ENCODE measurements at places on chromosomes 1 and 21.

GRCh38 chr1:156276966-156277381 lies 5.7 kb downstream of the SMG5 start:
- no peak overlapping the region for H3K27ac ChIP-seq
- peaks cover 59% of the 10 kb centered on the region for H3K36me3 ChIP-seq
- no peaks in the 10 kb centered on the region for H3K27me3 ChIP-seq
- H3K4me3 ChIP-seq = no peak overlapping the region
- peaks cover 19% of the 10 kb centered on the region for H3K4me1 ChIP-seq
- DNase-seq = no peak

GRCh38 chr1:235532360-235532759 lies 28.1 kb upstream of the B3GALNT2 start:
- no peak overlapping the region for H3K27ac ChIP-seq
- H3K4me1 ChIP-seq = no peaks in the 10 kb centered on the region
- DNase-seq = no peak
- H3K27me3 ChIP-seq = no peaks in the 10 kb centered on the region
- H3K36me3 ChIP-seq = no peaks in the 10 kb centered on the region

DNA sequence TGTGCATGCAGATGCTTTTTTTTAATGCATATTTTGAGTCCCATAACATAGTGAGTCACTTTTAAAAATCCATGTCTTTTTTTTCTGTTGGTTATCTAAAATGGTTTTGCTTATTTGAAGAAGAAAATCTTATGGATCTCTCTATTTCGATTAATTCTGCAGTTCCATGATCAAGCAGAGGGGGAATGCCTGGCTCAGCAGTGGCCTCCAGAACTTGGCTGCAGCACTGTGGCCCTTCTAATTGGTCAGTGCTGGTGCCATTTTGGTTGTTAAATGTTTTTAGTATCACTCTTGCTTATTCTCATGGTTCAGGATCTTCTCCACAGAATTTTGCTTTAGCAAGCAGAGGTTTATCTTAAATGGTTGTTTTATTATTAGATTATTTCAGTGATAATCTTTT lies 11.2 kb downstream of the EPHX4 start:
- no peak overlapping the region for H3K27ac ChIP-seq
- no peak overlapping the region for H3K4me3 ChIP-seq
- H3K36me3 ChIP-seq = no peaks in the 10 kb centered on the region
- no peaks in the 10 kb centered on the region for H3K4me1 ChIP-seq
- no peak for DNase-seq

- no peaks in the 10 kb centered on the region for H3K36me3 ChIP-seq
- no peaks in the 10 kb centered on the region for H3K27me3 ChIP-seq
- H3K4me3 ChIP-seq = no peak overlapping the region
- DNase-seq = no peak
- no peak overlapping the region for H3K27ac ChIP-seq
- H3K4me1 ChIP-seq = no peaks in the 10 kb centered on the region
These were observed 40.0 kb upstream of the CD101 start for GRCh38 chr1:116961606-116962005.

DNA sequence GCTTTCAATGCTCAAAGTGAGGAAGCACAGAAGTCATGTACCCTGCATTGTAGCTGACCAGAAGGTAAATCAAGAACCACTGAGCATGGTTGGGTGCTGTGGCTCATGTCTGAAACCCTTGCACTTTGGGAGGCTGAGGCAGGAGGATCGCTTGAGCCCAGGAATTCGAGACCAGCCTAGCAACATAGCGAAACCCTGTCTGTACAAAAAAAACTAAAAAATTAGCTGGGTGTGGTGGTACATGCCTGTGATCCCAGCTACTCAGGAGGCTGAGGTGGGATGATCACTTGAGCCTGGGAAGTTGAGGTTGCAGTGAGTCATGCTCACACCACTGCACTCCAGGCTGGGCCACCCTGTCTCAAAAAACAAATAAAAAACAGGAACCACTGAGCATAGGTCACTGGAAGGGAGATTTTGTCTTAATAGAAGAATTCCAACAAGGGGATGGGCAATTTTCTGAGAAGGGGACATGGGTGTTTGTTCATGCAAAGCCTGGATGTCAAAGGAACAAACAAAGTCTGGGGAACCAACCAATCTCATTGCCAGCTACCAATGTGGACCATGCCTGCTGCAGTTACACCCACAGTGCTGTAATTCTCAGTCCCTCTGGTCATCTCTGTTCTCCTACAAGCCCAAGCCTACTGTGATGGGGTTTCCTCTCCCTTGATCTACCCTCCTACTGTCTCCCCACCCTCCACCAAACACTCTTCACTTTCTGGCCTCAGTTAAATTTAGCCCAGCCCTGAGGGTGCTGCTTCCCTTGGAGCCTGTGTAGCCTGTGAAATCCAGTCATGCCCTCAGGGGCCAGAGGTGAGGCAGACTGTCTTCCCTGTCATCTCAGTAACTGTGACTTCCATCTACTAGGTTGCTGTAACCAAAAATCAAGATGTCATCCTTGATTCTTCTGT lies 47.9 kb downstream of the ELF3 start:
- H3K27me3 ChIP-seq = no peaks in the 10 kb centered on the region
- H3K4me1 ChIP-seq = no peaks in the 10 kb centered on the region
- no peak for DNase-seq

GRCh38 chr1:119139857-119140176 lies 636 bp downstream of the WARS2 start:
- H3K27ac ChIP-seq = peak overlapping the region; percentile 97
- H3K4me3 ChIP-seq = peak overlapping the region; percentile 85
- H3K27me3 ChIP-seq = no peaks in the 10 kb centered on the region
- no peak for DNase-seq
- H3K36me3 ChIP-seq = no peaks in the 10 kb centered on the region

DNA sequence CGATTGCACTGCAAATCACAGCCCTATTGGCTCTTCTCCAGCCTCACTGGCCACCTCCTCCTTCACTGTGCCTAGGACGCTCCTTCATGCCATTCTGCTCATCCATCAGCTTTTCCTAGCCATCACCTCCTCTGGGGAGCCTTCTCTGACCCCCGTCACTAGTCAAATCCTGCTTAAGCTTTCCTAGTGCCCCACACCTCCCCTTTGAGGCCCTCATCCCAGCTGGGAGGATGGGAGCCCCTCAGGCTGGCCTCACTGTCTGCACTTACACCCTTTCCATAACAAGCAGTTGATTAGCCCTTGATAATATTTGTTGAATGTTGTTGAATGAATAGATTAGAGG lies 50.7 kb downstream of the KLHDC7A start:
- no peaks in the 10 kb centered on the region for H3K36me3 ChIP-seq
- H3K27me3 ChIP-seq = no peaks in the 10 kb centered on the region
- DNase-seq = no peak
- no peak overlapping the region for H3K4me3 ChIP-seq
- H3K4me1 ChIP-seq = no peaks in the 10 kb centered on the region

DNA sequence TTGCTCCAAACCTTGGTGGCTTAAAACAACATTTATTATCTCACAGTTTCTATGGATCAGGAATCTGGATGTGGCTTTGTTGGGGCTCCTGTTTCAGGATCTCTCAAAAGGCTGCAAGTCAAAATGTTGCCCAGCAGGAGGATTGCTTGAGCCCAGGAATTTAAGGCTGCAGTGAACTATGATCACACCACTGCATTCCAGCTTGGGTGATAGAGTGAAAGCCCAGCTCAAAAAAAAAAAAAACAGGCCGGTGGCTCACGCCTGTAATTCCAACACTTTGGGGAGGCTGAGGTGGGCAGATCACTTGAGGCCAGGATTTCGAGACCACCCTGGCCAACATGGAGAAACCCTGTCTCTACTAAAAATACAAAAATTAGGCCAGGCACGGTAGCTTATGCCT lies 30.0 kb downstream of the BCAS2 start:
- no peak overlapping the region for H3K27ac ChIP-seq
- H3K4me3 ChIP-seq = no peak overlapping the region
- H3K36me3 ChIP-seq = no peaks in the 10 kb centered on the region

GRCh38 chr1:243974451-243975292 lies 76.4 kb upstream of the ZBTB18 start:
- no peaks in the 10 kb centered on the region for H3K27me3 ChIP-seq
- H3K27ac ChIP-seq = no peak overlapping the region
- no peaks in the 10 kb centered on the region for H3K36me3 ChIP-seq
- no peaks in the 10 kb centered on the region for H3K4me1 ChIP-seq
- DNase-seq = no peak

GRCh38 chr1:234911787-234912186 lies 216.8 kb downstream of the TOMM20 start:
- peaks cover 31% of the 10 kb centered on the region for H3K4me1 ChIP-seq
- no peak overlapping the region for H3K4me3 ChIP-seq
- no peaks in the 10 kb centered on the region for H3K36me3 ChIP-seq

DNA sequence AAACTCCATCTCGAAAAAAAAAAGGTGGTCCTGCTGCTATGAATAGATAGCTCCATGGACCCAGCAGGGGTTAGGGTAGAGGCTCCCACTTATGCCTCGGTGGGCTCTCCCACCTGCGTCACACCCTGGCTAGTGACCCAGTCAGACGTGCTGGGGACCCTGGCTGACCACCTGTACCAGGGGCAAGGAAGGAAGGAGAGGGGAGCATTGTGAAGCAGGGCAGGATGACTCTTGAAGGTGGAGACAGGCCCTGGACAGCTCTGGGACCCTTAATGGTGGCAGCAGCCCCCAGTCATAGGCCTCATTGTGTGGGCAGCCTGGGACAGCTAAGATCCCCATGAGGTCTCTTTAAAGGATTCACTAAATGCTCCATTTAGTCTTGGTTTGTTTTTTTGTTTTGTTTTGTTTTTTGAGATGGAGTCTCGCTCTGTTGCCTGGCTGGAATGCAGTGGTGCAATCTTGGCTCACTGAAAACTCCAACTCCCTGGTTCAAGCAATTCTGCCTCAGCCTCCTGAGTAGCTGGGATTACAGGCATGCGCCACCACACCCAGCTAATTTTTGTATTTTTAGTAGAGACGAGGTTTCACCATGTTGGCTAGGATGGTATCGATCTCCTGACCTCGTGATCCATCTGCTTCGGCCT lies 10.4 kb upstream of the SNAPIN start:
- DNase-seq = no peak
- H3K36me3 ChIP-seq = peaks cover 18% of the 10 kb centered on the region
- no peak overlapping the region for H3K27ac ChIP-seq
- H3K27me3 ChIP-seq = no peaks in the 10 kb centered on the region

- no peaks in the 10 kb centered on the region for H3K36me3 ChIP-seq
- H3K4me1 ChIP-seq = no peaks in the 10 kb centered on the region
- H3K27ac ChIP-seq = no peak overlapping the region
- DNase-seq = no peak
- no peak overlapping the region for H3K4me3 ChIP-seq
- H3K27me3 ChIP-seq = no peaks in the 10 kb centered on the region
These were observed 26.9 kb downstream of the EDARADD start for GRCh38 chr1:236421022-236421421.

DNA sequence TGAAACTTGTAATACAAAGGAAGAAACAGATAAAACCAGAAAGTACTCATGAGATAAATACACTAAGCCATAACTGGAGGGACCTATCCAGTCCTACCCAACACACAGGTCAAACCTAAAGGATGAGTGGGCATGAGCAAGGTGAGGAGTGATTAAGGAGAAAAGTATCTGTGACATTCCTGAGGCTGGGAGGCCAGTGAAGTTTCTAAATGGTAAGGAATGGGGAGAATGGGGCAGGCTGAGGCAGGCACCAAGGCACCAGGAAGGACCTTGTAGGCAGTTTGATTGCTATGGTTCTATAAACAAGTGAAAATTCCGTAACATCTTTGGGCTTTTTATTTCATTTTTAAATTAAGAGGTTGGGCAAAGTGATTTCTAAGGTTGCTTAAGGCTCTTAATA lies 10.4 kb downstream of the DDX59 start:
- no peak overlapping the region for H3K4me3 ChIP-seq
- H3K27ac ChIP-seq = no peak overlapping the region
- no peak for DNase-seq
- H3K4me1 ChIP-seq = no peaks in the 10 kb centered on the region
- no peaks in the 10 kb centered on the region for H3K27me3 ChIP-seq

- no peak for DNase-seq
- H3K27ac ChIP-seq = no peak overlapping the region
- H3K27me3 ChIP-seq = no peaks in the 10 kb centered on the region
- H3K36me3 ChIP-seq = no peaks in the 10 kb centered on the region
- H3K4me3 ChIP-seq = no peak overlapping the region
These were observed 14.6 kb upstream of the EDEM3 start for GRCh38 chr1:184769241-184769640.

DNA sequence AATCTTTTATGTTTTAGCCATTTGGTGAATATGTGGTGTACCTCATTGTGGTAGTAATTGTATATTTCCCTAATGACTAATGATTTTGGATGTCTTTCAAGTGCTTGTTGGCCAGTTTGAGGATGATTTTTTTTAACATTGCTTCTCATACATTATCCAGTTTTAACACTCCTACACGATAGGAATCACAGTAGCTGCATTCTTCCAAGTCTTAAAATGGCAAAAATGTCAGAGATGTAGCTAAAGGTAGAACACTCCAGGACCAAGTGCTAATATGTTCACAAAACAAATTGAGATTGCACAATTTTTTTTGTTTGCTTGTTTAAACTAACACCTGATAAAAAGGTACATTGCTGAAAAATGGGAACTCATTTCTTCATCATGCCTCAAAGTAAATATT lies 11.7 kb downstream of the USP25 start:
- no peaks in the 10 kb centered on the region for H3K36me3 ChIP-seq
- no peaks in the 10 kb centered on the region for H3K27me3 ChIP-seq
- no peak overlapping the region for H3K4me3 ChIP-seq
- DNase-seq = no peak

DNA sequence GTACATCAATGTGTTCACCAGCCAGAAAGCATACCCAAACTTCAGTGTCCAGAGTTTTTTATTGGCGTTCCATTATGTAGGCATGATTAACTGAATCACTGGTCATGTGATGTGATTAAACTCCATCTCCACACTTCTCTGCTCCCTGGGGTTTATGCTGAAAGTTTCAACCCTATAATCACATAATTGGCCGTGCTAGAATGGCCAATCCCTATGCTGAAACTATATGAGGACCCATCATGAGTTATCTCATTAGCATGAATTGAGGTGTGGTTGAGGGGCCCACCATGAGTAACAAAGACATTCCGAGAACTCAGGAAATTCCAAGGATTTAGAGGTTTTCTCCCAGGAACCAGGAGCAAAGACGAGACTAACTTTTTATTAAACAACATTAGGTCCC lies 31.8 kb upstream of the FBXO28 start:
- H3K27ac ChIP-seq = no peak overlapping the region
- no peaks in the 10 kb centered on the region for H3K27me3 ChIP-seq
- H3K36me3 ChIP-seq = no peaks in the 10 kb centered on the region
- DNase-seq = no peak
- H3K4me3 ChIP-seq = no peak overlapping the region
- no peaks in the 10 kb centered on the region for H3K4me1 ChIP-seq

GRCh38 chr21:44466996-44467858 lies 11.9 kb downstream of the LRRC3 start:
- no peaks in the 10 kb centered on the region for H3K27me3 ChIP-seq
- H3K4me3 ChIP-seq = no peak overlapping the region
- H3K4me1 ChIP-seq = no peaks in the 10 kb centered on the region
- no peaks in the 10 kb centered on the region for H3K36me3 ChIP-seq
- H3K27ac ChIP-seq = no peak overlapping the region

- no peaks in the 10 kb centered on the region for H3K36me3 ChIP-seq
- no peak for DNase-seq
- no peaks in the 10 kb centered on the region for H3K4me1 ChIP-seq
- H3K4me3 ChIP-seq = no peak overlapping the region
- H3K27me3 ChIP-seq = no peaks in the 10 kb centered on the region
These were observed 32.9 kb upstream of the SHCBP1L start for GRCh38 chr1:182985876-182986275.
